NCI-H774 (cell line): ENCODE measurements at places on chromosomes 7 and 10.

DNA sequence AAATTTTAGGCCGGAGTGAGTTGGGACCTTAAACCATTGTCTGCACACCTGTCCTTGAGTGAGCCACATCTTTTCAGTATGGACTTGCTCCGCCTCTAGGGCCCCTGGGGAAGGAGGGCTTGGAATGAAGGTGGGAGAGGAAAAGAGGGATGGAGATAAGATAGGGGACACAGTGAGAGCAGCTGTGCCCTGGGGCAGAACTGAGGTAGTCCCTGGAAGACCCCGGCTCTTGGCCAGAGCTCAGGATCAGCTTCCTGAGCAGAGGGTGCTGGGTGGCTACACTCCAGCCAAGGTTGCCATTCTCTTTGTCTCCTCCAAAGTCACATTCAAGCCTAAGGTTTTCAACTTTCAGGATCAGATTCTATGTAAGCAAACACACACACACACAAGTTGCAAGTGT lies 82.0 kb downstream of the MKI67 start:
- DNase-seq = no peak

- DNase-seq = peak; percentile 42
Measured at GRCh38 chr10:116796910-116797513, 52.3 kb upstream of the ENO4 start.

- DNase-seq = no peak
Measured at GRCh38 chr7:122546496-122546895, 152.4 kb downstream of the RNF133 start.

DNA sequence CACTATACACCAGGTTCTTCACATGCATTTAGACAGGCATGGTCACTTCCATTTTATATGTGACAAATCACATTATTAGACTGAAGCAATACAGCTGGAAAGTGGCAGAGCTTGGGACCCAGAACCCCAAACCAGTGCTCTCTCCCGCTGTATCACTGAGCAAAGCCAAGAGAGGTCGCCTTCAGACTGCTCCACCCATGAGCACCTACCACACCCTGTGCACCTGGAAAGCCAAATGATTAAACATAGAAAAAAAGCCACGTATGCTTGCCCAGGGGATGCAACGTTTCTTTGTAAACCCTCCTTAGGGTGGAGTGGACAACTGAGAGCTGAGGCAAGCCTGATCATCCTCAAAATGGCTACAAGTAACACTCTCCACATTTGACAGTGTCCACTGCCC lies 72.5 kb downstream of the CCDC6 start:
- no peak for DNase-seq

GRCh38 chr10:63058236-63058635 lies 74.9 kb upstream of the NRBF2 start:
- no peak for DNase-seq

GRCh38 chr10:104288355-104288754 lies 19.4 kb downstream of the GSTO2 start:
- no peak for DNase-seq

DNA sequence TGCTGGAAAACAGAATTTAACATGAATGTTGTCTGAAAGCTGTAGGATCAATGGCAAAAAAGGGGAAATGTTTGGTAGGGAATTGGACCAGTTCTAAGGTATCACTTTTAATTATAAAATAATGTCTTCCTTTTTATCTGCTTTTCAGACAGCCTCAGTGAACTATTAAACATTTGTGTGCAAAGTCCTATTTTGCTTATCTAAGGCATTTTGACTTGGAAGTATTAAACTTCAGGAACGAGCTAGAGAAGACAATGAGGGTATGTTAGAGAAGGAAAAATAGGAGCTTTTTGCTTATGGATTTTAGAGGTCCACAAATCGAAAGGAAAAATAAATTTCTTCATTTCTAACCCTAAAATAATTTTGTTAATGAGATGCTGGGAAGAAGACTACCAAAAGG lies 63.3 kb downstream of the PODXL start:
- DNase-seq = no peak

GRCh38 chr10:84391326-84391725 lies 62.9 kb downstream of the CCSER2 start:
- DNase-seq = no peak

GRCh38 chr10:107692072-107692471 lies 527.6 kb upstream of the SORCS1 start:
- no peak for DNase-seq

DNA sequence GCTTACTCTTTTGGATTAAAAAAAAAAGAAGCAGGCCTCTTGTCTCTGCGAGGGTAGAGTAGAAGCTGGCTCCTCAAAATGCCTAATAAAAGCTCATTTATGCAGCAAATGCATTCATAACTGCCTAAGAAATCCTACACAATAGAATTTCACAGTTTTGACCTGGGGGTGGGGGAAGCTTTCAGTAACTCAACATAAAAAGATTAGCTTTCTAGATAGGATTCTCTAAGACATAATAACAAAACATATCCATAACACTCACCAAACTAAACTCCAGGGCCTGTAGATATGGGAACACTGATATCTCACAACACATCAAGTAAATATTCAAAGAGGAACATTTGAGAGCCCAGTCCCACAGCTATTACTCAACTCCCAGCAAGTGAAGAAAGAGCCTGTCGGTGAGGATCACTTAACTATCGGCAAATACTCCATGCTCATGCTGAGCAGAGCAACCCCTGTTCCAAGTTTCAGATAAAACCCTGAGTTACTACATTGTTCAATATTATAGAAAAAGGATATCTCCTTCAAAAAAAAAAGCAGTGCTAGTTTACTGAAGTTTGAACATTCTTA lies 88.1 kb downstream of the COBL start:
- DNase-seq = no peak

- DNase-seq = no peak
Measured at GRCh38 chr7:1638215-1638661, 31.8 kb upstream of the ELFN1 start.

DNA sequence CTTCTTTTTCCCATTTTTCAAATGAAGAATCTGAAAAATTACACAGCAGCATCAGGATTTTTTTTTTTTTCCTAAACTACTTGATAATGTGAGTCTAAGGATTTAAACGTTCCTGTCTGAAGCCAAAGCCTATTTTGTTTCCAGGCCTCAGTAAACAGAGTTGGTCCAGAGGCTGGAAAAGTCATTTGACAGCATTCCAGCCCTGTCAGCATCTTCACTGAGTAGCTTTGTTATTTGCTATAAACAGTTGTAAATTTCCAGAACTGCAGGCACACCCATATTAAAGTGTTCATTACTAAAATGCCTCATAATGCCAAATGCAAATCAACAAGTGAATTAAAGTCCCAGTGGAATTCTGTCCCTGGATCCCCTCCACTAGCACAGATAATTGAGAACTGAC lies 35.5 kb upstream of the KMT2E start:
- DNase-seq = no peak

GRCh38 chr10:110872984-110873923 lies 1.5 kb downstream of the PDCD4 start:
- DNase-seq = no peak

DNA sequence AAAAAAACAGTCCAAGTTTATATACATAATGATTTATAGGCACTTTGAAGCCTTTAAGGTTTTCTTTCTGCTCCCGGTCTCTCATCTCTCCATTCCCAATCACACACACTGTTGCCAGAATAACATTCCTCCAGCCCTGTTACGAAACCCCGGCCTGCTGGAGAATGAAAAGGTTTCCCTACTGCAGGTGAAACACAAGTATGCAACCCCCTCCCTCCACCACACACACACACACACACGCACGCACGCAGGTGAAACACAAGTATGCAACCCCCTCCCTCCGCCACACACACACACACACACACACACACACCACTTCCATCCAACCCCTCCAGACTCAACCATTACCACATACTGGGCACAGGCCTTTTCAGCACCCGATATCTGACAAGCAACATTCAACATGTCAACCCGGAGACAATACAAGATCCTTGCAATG lies 87.5 kb downstream of the PARD3 start:
- DNase-seq = no peak

GRCh38 chr7:134024739-134025138 lies 102.4 kb upstream of the LRGUK start:
- DNase-seq = no peak

DNA sequence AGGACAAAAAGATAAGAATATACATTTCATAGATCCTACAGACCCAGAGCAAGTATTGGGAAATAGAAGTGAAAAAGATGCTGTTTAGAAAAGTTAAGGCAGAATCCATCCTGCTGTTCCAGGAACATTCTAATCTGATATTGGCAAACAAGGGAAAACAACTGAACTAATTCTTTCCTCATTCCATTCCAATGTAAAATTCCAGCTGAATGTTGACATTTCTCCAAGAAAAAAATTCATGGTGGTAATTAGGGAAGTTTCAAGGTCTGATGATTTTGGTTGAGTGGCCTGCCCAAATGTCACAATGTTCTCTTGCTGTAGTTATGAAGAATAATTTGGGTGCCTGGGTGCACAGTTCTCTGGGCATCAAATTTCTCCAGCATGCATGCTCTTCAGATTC lies 15.2 kb downstream of the PIP start:
- DNase-seq = no peak

- DNase-seq = no peak
Measured at GRCh38 chr10:117382861-117383260, 7.6 kb upstream of the PDZD8 start.

GRCh38 chr10:132429281-132430230 lies 32.6 kb downstream of the PWWP2B start:
- no peak for DNase-seq

DNA sequence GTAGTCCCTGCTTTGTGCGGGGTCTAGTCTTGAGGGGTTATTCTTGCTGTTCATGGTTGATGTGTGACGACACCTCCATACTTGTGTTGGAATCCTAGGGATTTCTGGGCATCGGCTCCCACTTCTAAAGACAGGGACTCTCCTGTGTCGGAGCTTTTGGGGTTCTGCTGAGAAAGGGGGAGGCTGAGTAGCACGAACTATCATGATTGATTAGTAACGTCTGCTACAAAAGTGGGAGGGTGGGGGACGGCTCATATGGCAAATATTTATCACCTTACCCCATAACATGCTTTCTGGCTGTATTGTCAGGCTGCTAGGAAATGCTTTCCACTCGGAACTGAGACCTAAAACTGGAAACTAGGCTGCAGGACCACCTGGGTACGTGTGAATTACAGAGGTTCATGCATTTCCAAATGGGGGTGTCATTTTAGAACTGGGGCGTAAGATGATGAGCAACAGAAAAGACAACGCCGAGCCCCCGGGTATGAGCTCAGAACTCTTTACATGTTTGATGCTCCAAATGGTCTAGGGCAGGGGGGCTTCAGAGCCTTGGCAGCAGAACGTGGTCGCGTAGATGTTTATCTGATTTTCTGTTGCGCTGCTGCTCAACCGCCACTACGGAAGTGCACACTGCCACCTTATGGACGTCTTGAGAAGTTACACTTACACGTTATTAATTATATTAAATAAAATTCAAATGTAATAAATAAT lies 15.1 kb upstream of the NME8 start:
- DNase-seq = peak; percentile 45

DNA sequence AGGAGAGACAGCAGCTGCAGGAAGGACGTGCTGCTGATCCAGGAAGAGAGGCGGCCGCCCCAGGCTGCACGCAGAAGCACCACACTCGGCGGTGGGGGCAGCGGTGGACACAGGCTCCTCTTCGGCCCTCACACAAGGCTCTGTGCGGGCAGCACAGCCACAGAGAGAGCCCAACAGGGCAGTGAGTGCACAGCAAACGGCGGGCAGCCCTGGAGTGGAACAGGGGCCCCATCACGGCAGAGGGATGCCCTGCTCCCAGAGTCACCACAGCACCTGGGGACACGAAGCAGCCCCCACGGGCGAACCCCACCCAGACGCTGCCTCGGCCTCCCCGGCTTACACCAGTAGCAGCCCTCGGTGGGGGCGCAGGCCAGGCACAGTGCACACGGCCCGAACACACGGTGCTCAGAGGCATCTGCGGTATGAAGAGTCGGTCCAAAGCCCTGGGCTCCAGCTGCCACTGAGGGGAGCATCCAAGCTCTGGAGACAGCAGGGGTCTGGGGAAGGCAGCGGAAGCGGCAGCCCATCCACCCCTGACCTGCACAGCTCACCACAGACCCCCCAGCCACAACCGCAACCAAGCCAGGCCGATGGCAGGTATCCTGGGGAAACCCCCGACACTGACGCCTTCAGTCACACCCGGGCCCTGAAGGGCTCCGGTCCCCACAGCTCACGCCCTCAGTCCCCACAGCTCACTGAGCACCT lies 16.8 kb downstream of the NUDT1 start:
- no peak for DNase-seq

GRCh38 chr10:77310288-77310840 lies 327.2 kb downstream of the KCNMA1 start:
- DNase-seq = no peak

GRCh38 chr7:93821463-93821862 lies 69.1 kb downstream of the TFPI2 start:
- DNase-seq = no peak

GRCh38 chr7:35258125-35258867 lies 4.4 kb upstream of the TBX20 start:
- no peak for DNase-seq

GRCh38 chr10:44233561-44234482 lies 151.1 kb downstream of the CXCL12 start:
- no peak for DNase-seq

GRCh38 chr7:23471106-23471859 lies 992 bp upstream of the IGF2BP3 start:
- DNase-seq = peak; percentile 89

DNA sequence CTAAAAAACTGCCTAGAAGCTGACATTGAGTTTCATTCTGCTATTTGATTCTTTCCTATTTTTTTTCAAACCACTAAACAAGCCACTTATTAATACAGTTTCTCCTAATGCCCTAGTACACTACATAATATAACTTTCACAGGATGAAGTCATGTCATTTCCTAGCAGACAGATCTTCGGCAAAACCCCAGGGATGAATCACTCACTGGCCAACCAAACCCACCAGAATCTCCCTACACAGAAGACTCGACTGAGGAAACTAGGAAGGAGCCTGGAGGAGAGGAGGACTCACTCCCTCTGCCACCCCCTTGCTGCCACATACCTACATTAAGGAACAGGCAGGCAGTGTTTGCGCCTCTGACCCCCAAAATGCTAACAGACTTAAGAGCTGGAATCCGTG lies 33.4 kb downstream of the XPNPEP1 start:
- no peak for DNase-seq

DNA sequence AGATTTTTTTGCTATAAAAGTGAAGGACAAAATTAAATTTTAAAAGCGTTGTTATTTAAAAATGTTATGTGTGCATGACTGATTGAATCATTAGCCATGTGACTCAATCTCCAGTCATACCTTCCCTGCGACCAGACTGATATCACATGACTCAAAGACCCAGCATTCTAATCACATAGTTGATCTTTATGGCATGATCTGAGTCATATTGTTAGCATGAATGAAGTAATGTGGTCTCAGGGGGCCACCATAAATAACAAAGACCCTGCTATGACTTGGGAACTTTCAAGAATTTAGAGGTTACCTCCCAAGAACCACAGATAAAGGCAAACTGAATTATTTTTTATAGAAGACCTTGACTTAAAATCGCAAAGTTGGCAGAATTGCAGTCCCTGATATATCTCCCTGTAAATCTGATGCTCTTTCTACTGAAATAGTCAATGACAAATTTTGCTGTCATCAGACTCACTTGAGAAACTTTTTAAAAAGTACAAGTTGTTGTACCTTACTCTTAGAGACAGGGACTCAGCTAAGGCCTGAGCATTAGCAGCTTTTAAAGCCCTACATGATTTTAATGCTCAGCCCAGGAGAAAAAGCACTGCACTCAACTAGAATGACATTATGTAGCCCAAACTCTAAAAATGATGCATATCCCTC lies 717.3 kb downstream of the XPNPEP1 start:
- no peak for DNase-seq
